Hepatocyte (in vitro differentiated cells): ENCODE measurements at places on chromosomes 4 and X. TPM values are rescaled to one million over a fixed set of nuclear protein-coding genes. Genes with fewer than 3 reads are reported as not detected.

DNA sequence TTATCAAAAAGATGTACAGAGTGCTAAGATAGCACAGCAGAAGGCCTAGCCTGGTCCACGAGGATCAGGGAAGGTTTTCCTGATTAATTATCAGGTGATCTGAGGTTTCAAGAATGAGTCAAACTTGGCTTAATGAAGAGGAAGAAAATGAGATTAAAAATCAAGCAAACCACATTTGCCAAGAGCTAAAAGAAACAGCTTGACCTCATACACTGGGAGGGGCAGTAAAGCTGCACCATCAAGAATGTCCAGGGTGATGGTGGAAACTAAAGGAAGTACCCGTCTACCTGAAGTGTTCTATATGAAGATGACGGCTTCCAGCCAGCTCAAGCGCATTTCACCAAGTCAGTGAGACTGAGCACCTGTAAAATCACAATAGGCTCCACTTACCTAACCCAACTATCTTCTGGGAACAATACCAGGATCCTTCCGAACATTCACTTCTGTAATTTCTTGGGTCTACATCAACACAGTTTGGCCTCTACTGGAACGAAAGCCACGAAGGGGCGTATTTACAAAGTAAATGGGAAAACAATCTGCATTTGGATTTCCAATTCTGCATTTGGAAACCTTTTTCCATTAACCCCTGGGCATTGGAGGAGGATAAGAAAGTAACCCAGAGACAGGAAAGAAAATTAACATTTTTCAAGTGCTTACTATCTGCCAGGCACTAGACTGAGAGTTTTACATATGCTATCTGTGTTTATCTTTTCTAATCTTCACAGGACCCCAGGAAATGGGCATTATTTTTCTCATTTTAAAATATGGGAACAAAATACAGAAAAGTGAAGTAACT lies 114.0 kb upstream of the DCLK2 start:
- H3K36me3 ChIP-seq, result no peaks in the 10 kb centered on the region
- no peak overlapping the region for H3K4me3 ChIP-seq
- H3K27me3 ChIP-seq, result no peaks in the 10 kb centered on the region
- no peak for DNase-seq
- H3K27ac ChIP-seq, result peak overlapping the region; percentile 85
- H3K4me1 ChIP-seq, result peaks cover 10% of the 10 kb centered on the region

DNA sequence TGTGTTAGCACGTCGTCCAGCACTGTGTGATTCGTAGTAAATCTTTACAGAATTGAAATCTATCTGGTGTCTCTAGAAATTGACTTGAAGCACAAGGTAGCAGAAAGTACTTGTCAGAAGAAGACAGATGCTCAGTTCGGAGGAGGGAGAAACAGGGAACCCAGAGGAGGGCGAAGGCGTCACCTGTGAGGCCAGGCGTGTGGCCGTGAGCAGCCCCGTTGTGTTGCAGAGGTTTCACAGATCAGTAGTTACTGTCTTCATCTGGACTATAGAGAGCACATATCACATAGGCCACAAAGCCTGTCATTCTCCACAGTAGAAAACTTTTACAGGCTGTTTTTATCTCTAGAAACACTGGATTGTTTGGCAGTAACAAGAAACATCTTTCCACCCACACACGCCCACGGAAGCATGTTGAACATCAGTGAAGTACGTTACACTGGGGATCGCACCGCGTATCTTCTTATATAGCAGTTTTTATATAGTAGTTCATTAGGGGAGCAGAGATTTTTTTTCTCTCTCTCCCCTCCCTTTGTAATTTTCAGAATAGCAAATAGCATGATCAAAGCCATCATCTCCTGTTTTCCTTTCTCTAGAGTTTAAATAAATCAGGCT lies 48.1 kb upstream of the TLR3 start:
- no peak for DNase-seq
- peaks cover 7% of the 10 kb centered on the region for H3K4me1 ChIP-seq
- no peaks in the 10 kb centered on the region for H3K27me3 ChIP-seq

Gene GRID2
- polyA plus RNA-seq, result 0.11 and 0.53 TPM in 2 replicates

- peaks cover 5% of the 10 kb centered on the region for H3K4me1 ChIP-seq
- peak; percentile 13 for DNase-seq
- H3K36me3 ChIP-seq, result no peaks in the 10 kb centered on the region
- no peak overlapping the region for H3K27ac ChIP-seq
These were observed 496.6 kb downstream of the STIM2 start for GRCh38 chr4:27357283-27357682.

DNA sequence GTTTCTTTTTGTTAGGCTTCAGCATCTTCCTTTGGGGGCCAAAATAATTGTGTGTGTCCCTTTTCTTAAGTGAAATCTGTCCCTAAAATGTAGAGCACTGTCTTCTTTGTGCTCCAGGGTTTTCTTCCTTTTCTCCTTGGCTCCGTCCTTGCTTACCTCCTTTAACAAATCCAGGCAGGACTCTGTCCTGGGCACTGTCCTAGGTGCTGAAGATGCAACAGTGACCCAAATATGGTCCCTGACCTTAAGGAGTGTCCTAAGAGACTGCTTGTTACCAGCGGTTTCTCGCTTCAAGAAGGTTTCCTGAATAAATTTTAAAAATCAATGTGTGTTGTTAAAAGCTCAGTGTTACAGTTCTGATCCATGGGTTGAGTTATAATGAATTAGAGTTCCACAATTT lies 471.8 kb downstream of the KCNIP4 start:
- H3K36me3 ChIP-seq, result no peaks in the 10 kb centered on the region
- no peak overlapping the region for H3K4me3 ChIP-seq
- no peaks in the 10 kb centered on the region for H3K4me1 ChIP-seq

Gene PROM1
- 14.3 and 17.8 TPM in 2 replicates for polyA plus RNA-seq

Gene CHIC2
- polyA plus RNA-seq, result 51.3 and 61.8 TPM in 2 replicates

GRCh38 chrX:42680666-42681065 lies 97.3 kb downstream of the PPP1R2C start:
- peak overlapping the region; percentile 20 for H3K27ac ChIP-seq
- H3K4me1 ChIP-seq, result no peaks in the 10 kb centered on the region
- DNase-seq, result peak; percentile 46
- H3K4me3 ChIP-seq, result no peak overlapping the region

DNA sequence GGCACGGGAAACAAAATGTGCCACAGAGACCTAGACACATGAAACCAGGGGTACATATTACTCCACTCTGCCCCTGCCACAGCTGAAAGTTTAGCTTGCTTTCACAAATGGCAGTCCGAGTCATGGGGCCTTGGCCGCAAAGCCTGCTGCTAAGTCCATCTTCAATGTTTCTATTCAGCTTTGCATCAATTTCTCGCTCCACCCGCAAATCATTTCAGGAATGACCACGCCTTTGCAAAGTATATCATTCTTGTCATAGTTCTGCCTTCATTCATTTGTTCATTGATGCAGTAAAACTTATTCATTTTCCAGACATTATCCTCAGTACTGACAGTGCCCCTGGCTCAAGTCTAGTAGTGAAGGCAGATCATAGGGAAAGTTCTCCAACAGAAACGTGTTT lies 9.5 kb downstream of the PLAC8 start:
- DNase-seq, result no peak
- no peaks in the 10 kb centered on the region for H3K27me3 ChIP-seq
- H3K4me3 ChIP-seq, result no peak overlapping the region
- H3K27ac ChIP-seq, result no peak overlapping the region
- H3K36me3 ChIP-seq, result no peaks in the 10 kb centered on the region

GRCh38 chrX:13373431-13374187 lies 53.8 kb upstream of the ATXN3L start:
- peaks cover 13% of the 10 kb centered on the region for H3K4me1 ChIP-seq
- peak; percentile 30 for DNase-seq
- H3K36me3 ChIP-seq, result no peaks in the 10 kb centered on the region
- H3K27ac ChIP-seq, result peak overlapping the region; percentile 51
- no peak overlapping the region for H3K4me3 ChIP-seq
